ENCODE measurements at places on chromosomes 3 and 15.
A peak's percentile ranks its signal among the peaks of the same experiment; 100 is the strongest.

DNA sequence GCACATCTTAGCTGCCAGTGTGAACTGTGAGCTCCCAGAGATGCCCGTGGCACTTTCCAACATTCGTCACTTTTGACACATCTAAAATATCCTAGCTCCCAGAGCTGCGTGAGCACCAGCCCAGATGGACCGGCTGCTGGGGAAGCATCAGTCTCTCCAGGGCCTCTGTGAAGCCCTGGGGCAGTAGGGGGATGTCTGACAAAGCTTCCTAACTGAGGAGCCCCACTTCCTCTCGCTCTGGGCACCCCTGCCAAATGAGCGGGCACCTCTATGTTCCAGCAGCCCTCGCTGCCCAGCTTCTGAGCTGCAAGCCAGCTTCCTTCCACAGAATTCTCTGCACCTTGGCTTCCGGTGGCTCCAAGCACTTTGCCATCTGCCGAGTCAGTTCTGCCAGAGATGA, 91.1 kb downstream of the LIPC start:
- no peak for DNase-seq

GRCh38 chr15:62709261-62709660, 333.3 kb upstream of the TPM1 start:
- DNase-seq: no peak

GRCh38 chr15:90665288-90666134, 51.6 kb upstream of the BLM start:
- DNase-seq: no peak

GRCh38 chr3:177057768-177058167, 139.5 kb downstream of the TBL1XR1 start:
- DNase-seq: no peak

DNA sequence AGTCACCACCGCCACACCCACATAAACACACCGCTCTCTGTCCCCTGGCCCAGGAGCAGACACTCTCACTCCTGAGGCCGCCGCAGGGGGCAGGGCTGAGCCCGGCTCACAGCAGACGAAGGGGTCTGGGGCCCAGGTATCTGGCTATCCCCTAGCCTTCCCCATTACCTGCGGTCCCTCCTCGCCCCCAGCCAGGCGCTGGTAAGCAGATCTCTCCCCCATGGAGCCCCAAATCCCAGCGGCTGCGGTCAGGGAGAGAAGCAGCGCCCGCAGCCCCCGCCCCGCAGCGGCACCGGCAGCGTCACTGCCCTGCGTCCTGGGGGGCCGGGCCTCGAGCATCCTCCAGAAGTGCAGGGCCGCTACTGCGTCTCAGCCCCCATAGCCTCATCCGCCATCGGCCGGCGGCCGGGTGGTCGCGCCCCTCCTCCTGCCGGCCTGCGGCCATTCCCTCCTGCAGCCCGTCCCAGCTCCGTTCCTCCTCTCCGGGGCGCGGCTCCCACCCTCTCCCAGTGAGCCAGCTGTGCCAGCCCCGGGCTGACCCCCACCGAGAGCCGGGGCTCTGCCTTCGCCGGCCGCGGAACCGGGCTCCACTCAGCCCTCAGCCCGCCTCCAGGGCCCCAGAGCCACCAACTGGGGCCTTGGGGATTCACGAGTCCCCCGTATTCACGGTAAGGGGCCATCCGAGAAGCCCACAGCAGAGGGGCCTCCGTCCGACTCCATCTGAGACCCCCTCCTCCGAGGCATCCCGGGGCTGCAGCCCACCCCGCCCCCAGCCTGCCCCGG, 13.1 kb downstream of the TNK2 start:
- peak; percentile 66 for DNase-seq

- no peak for DNase-seq
Observed at GRCh38 chr3:193342551-193342950, 36.0 kb downstream of the ATP13A5 start.

DNA sequence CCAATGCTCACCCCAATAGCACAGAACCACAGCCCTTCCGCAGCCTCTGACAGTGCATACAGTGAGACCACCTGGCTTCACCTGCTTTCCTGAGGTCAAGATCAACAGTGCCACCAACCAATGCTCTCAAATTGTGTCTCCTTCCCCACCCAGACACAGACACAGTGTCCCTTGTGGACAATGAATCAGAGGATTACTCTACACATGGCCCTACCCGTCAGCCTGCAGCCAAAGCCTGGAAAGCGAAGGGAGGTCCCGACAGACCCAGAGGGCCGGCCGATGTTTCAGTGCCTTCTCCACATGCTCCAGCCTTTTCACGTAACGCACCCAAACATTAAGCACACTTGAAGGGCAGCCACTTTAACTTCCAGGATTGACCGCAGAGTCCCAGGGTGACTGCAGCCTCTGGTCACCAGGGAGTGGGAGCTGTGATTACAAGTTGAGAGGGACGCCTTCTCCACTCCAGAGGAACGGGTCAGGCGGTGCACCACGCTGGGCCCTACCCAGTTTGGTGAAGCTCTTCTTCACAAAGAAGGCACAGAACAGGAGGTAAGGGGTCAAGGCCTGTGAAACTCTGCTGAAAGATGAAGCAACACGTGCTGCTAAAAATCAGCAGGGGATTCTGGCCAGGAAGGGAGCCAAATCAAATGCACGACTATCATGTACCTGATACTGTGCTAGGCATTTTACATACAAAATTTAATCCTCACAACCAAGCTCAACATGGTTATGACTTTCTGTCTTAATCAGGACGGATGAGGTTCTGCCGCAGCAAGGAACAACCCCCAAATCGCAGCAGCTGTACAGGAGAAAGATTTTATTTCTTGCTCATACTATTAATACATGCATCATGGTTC, 17.2 kb downstream of the KLHL25 start:
- no peak for DNase-seq

DNA sequence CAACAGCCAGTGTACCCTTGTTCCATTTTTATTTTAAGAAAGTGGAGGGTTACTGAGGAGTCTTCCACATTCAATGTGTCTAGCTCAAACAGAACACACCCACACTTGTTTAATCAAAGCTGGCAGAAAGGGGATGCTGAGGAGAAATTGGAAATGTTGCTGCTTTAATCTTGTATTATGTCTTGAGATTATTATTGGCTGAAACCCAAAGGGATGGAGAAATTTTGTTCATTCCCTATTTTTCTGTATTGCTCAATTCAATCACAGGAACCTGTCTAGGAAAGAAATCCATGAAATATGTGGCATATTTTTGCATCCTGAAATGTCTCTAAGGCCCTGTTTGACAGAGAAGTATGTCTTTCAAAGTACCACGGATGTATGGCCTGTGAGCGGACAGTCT, 238.0 kb downstream of the MYRIP start:
- DNase-seq: no peak

DNA sequence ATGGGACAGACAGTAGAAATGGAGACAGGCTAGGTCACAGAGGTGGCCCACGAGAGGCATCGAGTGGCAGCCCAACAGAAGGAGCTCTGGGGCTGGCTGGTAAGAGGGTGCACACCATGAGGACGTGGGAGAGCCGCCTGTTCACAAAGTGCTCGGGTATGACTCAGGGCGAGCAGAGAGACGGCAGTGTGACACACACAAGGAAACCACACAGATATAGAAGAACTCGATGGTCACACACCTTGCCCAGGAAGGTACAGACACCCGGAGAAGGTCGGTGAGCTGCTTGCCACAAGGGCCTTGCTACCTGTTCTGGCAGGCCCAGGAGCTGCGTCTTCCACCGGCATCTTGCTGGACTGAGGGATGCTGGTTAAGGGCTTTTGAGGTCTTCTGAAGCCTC, 50.2 kb downstream of the CA12 start:
- DNase-seq: no peak

DNA sequence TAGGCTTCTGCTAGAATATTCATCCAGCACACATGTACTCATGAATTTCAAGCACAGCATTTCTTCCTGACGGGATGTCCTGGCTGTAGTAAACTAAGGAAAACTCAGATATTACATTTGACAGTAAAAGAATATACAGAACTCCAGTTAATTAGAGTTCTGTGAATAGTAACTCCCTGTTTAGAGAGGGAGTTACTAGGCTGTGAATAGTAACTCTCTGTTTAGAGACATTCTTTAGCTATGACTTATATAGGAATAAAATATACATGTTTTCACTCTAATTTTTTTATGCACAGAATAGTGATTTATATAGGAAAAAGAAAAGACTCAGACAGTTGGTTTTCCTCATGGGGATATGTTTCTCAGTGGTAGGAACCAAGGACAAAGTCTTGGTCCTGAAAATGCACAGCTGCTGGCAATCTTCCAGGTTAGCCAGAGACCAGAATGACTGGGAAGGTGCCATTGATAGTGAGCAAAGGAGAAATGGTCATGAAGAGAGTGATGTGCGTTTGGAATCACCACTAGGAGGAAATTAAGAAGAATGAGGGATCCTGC, 480.7 kb upstream of the THBS1 start:
- DNase-seq: no peak

Measured in NCI-H2107 (cell line).